GOT3 (cell line): ENCODE measurements at places on chromosomes 13 and 19.

DNA sequence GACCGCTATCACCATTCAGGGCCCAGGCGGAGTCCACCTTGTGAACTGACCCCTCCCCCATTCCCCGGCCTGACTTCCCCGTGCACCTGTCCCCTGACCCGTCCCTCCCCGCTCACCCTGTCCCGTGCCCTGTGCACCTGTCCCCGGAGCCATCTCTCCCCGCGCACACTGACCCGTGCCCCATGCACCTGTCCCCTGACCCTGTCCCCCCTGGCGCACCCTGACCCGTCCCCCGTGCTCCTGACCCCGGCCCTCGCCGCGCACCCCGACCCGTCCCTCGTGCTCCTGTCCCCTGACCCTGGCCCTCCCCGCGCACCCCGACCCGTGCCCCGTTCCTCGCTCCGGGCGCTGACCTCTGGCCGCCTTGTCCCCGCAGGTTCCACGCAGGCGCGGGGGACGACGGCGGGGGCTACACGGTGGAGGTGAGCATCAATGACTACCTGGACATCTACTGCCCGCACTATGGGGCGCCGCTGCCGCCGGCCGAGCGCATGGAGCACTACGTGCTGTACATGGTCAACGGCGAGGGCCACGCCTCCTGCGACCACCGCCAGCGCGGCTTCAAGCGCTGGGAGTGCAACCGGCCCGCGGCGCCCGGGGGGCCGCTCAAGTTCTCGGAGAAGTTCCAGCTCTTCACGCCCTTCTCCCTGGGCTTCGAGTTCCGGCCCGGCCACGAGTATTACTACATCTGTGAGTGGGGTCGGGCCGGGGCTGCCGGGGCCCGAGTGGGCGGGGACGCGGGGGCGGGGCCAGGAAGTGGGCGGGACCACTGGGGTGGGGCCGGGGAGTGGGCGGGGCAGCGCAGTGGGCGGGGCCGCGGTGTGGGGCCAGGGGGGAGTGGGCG is 9.7 kb downstream of the EFNA2 start:
- no peak for DNase-seq

- DNase-seq: no peak
Observed at GRCh38 chr19:33806434-33806881, 9.8 kb downstream of the KCTD15 start.

GRCh38 chr19:7602240-7602934 is 6.7 kb downstream of the CAMSAP3 start:
- no peak for DNase-seq

DNA sequence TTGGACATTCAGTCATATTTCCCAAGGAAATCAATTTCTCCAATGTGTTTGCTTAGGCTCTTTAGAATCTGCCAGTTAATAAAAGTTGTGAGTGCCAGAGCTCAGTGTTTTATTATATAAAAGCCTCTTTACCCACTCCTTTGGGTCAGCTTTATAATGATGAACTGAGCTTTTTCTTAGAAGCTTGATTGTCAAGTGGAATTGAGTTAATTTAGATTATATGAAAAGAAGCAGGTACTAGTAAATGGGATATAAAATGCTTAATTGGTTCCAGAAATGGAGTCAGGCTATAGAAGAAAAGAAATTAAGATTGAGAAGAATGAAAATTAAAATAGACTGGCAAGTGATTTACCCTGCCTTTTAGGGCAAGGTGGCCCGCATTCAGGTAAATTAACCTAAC is 363.2 kb downstream of the SLITRK6 start:
- no peak for DNase-seq

- no peak for DNase-seq
Observed at GRCh38 chr13:77353995-77354394, 27.1 kb upstream of the MYCBP2 start.

DNA sequence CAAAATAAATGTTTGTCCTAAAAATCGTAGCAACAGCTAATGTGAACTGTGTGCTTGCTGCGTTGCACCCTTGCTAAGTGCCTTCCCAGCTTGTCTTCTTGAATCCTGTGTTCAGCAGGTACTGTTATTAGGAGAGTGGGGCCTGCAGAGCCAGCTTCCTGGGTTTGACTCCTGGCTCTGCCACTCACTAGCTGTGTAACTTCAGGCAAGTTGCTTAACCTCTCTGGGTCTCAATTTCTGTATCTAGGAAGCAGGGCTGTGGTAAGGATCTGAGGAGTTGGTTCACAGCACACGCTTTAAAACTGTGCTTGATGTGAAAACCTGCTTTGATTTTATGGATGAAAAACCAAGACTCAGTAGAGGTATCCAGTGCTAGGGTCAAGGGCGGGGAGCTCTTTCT is 10.0 kb downstream of the NFIX start:
- DNase-seq: no peak

DNA sequence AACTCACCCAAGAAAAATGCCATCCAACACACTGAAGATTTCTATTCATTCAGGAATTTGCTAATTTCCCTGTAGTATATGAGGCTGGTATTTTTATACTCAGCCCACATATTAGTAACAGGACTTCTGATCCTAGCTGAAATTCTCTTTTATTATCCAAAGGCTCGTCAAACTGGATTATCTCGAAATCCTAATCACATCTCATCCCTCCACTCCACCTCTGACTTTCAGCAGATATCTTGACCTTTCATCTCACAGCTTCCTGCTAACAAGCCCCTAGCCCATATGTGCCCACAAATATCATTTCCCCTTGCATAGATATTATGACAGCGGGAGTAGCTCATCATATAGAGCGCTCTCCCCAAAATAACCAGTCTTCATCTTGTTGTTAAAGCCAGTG is 279.7 kb downstream of the FGF14 start:
- DNase-seq: no peak

- no peak for DNase-seq
Observed at GRCh38 chr13:41111454-41111853, 21.1 kb downstream of the KBTBD6 start.

DNA sequence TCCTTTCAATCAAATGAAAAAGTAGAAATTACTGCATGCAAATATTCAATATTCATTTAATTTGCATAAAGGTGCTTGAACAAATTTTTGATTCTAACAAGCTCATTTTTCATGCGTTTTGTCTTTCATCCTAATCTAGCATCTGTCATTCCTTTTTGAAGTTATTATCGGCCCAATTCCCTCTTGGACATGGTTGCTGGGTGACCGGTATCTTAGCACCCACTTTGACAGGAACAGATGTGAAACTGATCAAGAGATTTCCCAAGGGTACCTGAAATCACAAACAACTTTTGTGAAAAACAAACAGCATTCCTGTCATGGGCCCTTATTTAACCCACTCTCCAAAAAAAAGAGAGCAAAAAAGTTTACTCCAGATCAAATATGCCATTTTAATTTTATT is 13.3 kb downstream of the DACH1 start:
- DNase-seq: no peak

- no peak for DNase-seq
Observed at GRCh38 chr13:108850691-108851090, 221.3 kb downstream of the MYO16 start.

- DNase-seq: no peak
Observed at GRCh38 chr19:8085598-8086408, 33.2 kb downstream of the CCL25 start.

DNA sequence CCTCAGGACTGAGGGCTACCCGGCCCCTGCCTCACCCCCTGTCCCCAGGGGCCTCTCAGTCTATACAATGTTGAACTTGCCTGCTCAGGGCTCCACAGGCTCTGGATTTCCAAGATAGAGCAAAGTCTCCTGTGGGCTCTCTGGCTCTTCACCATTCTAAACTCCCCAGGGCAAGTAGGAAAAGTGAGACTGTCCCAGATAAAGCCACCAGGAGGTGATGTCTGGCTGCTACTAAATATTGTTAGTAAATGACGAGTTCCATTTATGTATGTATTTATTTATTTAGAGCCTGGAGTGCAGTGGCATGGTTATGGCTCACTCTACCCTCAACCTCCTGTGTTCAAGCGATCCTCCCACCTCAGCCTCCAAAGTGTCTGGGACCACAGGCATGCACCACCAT is 73.6 kb upstream of the SIAH3 start:
- no peak for DNase-seq

DNA sequence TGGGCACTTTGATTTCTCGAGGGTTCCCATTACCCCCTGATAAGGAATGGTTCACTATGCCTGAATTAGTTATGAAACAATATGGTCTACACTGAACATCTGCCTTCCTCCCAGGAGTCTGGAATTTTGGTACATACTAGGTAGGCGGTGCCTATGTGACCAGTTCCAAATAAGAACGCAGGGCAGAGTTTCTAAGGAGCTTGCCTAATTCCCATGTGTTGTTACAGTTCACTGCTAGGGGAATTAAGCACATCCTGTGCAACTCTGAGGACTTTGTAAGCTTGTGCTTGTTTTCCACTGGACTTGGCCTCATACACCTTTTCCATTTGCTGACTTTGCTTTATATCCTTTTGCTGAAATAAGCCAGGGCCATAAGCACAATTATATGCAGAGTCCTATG is 29.2 kb downstream of the RBM26 start:
- no peak for DNase-seq

GRCh38 chr19:6838062-6838655 is 49.2 kb upstream of the ADGRE1 start:
- no peak for DNase-seq

DNA sequence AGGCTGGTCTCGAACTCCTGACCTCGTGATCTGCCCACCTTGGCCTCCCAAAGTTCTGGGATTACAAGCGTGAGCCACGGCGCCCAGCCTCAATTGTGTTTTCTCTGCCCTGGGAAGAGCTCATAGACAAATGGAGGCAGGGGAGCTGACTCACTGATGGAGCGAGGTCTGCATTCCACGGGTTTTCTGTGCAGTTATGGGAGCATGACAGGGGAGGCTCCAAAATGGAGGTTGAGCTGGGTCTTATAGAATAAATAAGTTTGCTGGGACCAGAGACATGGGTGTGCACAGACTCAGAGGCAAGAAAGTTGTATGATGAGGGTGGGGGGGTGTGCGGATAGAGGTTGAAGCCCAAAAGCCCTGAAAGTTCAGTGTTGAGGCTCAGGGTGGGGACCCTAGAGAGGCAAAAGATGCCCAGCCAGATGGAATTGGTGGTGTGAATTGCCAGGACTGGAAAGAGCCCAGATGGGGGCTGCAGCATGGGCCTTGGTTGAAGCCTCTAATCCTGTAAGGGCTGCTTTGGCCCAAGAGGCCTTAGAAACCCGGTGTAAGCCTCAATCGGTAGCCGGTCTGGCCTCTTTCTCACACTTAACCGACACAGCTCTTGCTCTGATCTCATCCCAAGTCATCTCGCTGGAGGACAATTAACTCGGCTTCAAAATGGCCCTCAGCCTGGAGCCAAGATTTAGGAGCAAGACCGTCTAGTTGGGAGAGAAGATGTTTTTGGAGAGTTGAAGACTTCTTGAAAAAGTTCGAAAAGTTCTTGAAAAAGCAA is 1.9 kb downstream of the TPM4 start:
- DNase-seq: no peak

- no peak for DNase-seq
Observed at GRCh38 chr13:26062853-26063444, 11.1 kb upstream of the SHISA2 start.

DNA sequence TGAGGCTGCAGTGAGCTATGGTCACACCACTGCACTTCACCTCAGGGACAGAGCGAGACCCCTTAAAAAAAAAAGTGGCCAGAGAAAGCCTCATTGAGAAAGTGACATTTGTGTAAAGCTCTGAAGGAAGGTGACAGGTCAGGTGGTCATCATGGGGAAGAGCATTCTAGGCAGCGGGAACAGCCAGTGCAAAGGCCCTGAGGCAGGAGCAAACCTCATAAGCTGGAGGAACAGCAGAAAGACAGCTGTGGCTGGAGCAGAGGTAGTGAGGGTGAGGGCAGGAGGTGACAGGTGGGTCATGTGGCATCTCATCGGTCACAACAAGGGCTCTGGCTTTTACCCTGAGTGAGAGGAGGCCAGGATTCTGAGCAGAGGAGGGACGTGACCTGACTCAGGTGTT is 64.4 kb downstream of the RYR1 start:
- DNase-seq: no peak

DNA sequence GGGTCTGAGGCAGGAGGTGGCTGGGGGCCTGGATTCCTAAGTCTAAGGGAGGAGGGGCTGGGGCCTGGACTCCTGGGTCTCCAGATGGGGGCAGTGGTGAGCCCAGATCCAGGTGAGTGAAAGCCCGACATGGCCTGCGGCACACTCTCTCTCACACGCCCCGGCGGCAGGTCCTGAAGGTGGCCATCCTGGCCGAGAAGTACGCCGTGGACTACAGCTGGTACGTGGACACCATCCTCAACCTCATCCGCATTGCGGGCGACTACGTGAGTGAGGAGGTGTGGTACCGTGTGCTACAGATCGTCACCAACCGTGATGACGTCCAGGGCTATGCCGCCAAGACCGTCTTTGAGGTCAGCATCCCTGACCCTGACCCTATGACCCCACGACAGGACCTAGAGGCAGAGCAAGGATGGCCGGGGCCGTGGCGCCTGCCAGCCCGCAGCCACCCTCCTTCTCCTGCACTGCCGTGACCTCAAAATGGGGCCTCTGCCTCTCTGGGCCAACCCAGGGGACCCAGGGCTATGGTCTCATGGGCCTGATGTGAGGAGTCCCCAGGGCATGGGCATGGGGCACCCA is 13.2 kb downstream of the FUZ start:
- no peak for DNase-seq

- DNase-seq: no peak
Observed at GRCh38 chr19:36032251-36033104, at the start of gene CLIP3. TSS of gene CLIP3 (minus strand) at chr19:36032873. CDS start at chr19:36032357, 516 bp downstream.

DNA sequence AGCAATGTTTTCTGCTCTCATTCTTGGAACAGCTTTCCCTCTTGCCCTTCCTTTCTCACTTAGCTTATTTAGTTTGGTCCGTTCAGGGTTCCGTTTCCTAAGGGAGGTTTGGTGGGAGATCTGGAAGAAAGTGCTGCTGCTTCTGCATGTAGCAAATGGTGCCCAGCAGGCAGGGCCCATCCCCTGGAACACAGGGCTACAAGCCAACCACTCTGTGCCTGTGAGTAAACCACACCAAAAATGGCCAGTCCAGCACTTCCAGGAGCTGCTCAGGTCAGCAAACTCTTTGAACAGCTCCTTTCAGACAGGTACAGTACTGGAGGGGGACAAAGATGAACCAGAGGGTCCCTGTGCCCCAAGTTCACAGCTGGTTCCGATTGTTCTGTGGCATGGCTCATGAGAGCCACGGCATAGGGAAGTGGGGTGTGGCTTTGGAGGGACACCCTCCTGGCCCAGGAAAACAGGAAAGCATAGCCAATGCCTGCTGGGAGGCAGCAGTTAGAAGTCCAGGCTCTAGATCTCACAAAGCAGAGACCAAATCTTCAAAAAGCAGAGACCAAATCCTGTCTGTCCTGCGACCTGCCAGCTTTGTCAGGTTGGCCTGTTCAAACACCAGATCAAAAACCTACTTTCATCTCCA is 39.5 kb downstream of the FAM124A start:
- DNase-seq: no peak

- no peak for DNase-seq
Observed at GRCh38 chr19:1133471-1133929, 29.7 kb downstream of the GPX4 start.
